ENCODE measurements at places on chromosomes 3 and 15.

GRCh38 chr15:35932531-35932930 lies 386.6 kb upstream of the DPH6 start:
- no peak for DNase-seq

DNA sequence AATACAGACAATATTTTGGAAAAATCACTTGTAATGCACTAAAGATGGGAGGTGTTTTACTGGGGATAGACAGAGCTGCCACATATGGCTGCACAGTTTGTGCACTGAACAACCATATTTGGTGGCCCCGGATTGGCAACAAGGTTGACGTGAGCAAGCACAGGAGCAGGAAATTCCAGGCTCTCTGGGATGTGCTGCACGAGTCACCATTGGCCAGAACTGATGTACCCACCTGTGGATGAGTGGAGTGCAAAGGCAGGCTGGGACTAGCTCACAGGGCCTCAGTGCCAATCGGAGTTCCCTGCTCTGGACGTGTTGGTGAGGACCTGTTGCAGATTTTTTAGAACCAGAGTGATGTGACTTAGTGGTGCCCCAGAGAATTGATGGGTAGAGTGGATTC lies 42.0 kb upstream of the SCAANT1 start:
- DNase-seq = no peak

DNA sequence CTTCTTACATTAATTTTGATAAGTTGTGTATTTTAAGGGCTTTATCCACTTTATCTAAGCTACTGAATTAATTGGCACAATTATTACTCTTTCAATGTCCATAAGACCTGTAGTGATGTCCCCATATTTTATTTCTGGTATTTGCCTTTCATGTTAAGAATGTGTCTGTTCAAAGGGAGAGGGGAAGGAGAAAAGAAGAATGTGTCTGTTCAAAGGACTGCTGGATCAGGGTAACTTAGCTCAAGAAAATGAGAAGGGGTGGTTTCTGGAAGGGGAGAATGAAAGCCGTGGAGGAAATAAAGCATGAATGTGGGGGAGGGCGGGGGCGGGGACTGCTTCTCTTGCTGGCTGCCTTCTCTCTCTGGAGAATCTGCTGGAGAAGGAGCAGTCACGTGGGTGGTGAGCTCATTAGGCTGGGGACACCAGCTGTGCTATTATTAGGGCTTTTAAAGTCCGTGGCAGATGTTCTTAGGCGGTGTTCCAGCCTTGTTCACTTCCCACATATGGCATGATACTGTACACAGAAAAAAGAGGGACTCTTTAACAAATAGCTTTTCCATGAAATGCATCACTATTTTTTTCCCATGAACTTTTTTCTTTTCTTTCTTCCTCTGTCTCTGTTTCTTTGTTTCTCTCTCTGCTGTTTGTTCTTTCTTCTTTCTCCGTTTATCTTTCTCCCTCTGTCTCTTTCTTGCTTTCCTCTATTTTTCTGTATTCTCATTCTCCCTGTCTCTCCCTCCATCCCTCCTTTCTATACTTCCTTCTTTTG lies 63.7 kb upstream of the ULK4 start:
- DNase-seq = no peak

DNA sequence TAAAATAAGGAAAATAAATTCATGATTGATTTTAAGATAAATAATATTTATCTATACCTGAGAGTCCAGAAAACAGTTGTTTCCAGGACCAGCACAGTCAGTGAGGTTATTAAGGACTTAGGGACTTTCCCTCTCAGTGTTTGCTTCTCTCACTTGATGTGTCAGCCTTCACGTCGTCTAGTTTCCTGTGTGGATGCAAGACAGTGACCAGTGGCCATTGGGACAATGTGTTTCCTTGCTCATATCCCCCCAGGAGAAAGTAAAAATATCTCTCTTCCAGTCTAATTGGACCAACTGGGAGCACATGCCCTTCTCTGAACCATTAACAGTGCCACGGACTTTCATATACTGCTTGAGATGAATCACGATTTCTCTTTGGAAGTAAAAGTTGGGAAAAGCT lies 157.8 kb upstream of the CTNNB1 start:
- DNase-seq = no peak

GRCh38 chr15:74955017-74955416 lies 1.6 kb downstream of the RPP25 start:
- DNase-seq = no peak

GRCh38 chr15:66293419-66294156 lies at the start of gene DIS3L:
Gene DIS3L (plus strand): TSS chr15:66293568. CDS start chr15:66293597, 29 bp downstream.
- peak; percentile 50 for DNase-seq

DNA sequence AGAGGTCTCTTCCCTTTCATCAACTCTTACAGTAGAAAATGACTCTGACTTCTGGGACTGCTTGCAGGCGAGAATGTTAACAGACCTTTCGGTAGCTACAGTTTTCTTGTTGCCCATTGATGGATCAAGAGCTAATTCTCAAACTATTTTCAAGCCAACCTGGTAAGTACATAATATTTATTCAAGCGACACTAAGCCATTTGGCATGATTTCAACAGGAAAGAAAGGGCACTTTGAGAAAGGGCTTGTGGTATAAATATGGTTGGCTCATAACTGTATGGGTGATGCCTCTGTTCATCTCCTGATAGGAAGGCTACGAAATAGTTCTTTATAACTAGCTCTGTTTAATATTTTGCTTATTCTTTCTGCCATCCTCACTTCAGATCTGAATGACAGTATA lies 196.2 kb upstream of the CNTN4 start:
- DNase-seq = no peak

GRCh38 chr3:137970914-137971831 lies 38.8 kb upstream of the CLDN18 start:
- DNase-seq = no peak

- DNase-seq = no peak
Measured at GRCh38 chr3:177461765-177462164, 264.5 kb upstream of the TBL1XR1 start.

- no peak for DNase-seq
Measured at GRCh38 chr3:156664831-156665178, 9.6 kb upstream of the TIPARP start.

DNA sequence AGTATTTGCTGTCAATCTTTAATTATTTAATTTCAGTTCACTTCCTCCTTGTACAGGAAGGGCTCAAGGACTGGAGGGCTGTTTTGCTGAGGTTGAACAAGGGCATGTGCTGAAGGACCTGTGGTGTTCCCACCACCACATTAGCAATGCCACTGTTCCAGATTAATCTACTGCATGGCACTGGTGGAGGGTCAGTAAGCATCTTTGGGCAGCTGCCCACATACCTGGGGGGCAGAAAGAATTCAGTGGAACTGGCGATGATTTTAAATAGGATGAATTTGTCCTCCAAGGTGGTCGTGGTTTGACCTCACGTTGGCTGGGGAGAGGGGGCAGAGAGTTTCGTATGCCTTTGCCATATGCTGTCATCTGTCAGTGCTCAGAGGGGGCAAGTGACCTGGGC lies 244.8 kb downstream of the TLE3 start:
- DNase-seq = no peak

Data from T-helper 22 cell (primary cell).